Stimulated activated CD8-positive, alpha-beta memory T cell treated with anti-CD3 and anti-CD28 coated beads, Interleukin-12 subunit alpha, Interleukin-12 subunit beta, amount 100 ng/mL, for 4 hours (primary cell): ENCODE measurements at places on chromosomes 6 and 20.

- DNase-seq, result no peak
These were observed 73.6 kb upstream of the ADTRP start for GRCh38 chr6:11852061-11852651.

DNA sequence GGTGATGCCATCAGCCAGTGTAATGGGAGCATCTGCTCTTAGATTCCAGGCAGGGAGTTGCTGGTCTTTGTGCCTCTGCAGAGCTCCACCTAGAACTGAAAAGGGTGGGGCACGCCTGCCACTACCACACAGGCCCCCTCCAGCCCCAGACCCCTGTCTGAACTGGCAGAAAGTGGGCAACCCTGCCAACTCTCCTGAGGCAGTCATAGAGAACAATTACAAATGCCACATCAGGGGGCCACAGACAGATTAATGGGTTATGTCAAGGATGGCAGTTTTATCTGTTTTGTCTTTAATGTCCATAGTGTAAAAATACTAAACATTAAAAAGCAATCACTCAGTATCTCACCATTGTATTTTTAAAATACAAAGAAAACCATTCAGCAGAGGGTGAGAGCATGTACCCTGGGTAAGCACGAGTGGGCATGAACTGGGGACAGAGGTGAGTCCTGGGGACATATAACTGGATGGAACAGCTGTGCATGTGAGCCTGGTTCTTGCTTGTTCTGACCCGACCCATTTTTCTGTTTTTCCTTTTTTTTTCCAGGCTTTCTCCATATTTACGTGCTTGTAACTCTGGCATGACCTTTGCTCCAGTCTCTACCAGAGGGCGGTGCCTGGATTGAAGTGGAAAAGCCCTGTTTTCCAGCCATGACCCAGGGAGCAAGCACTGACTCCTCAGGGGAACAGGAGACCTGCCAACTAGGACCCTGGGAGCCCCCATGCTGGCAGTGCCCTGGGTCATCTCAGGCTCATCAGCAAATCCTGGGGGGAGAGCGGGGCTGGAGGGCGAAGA lies 8.2 kb downstream of the TRAF3IP2 start:
- no peak for DNase-seq

GRCh38 chr6:88359530-88360202 lies 193.5 kb upstream of the CNR1 start:
- no peak for DNase-seq

- no peak for DNase-seq
These were observed 45.2 kb downstream of the MCUR1 start for GRCh38 chr6:13769034-13769654.

GRCh38 chr20:1376408-1377270 lies 16.2 kb downstream of the FKBP1A start:
- DNase-seq, result no peak

DNA sequence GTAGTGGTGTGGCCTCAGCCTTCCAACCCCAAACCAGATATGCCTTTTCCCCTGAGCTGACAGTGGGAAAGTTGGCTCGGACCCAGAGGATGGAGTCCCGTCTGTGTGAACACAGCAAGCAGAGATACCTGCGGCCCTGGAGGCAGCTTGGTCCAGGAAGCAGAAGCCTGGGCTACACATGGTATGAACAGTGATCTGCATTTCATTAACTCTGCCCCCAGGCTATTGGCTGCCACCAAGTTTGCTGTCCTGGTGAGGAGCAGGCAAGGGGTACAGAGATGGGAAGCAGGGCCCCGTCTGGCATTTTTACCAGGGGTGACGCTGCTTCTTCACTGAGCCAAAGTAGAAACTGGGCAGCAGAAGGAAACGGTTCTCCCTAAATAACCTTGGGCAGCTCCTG lies 90.0 kb downstream of the EDN3 start:
- DNase-seq, result no peak

- no peak for DNase-seq
These were observed 523.4 kb upstream of the BTBD3 start for GRCh38 chr20:11394145-11394833.

- no peak for DNase-seq
These were observed 127.9 kb downstream of the LMBRD1 start for GRCh38 chr6:69668916-69669315.
